CD8-positive, alpha-beta T cell (primary cell): ENCODE measurements at places on chromosomes 13 and 19.

DNA sequence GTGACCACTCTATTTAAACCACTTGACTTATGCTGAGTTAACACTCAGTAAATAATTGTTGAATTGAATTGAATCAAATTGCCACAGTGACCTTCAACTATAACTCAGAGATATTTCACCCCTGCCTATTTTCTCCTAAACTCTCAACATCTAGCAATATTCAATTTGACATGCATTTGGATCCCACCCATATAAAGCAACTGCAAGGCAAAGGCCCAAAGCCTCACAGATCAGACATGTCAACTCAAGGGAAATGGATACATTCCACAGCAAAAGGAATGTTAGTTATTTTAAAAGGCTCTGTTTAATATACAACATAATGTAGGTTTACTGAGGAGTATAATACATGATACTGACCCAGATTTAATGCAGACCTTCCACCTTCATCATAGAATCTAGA lies 107.4 kb downstream of the KCTD12 start:
- DNase-seq, result no peak

DNA sequence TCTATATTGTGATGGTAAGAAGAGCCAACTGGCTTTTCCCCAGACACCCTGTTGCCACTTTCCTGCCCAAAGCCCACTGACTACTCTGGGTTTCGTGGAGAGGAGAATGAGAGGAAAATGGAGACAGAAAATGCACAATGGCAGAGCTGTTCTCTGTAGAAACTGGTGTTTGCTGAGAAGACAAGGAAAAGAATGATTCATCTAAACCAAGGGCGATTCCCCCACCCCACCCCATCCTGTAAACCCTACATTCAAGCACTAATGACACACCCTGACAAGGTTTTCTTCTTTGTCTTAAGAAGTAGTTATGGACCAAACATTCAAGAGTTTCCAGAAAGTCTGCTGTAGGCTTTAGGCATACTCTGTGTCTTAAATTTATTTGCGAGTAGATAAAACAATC lies 68.8 kb downstream of the DOCK9 start:
- no peak for DNase-seq

DNA sequence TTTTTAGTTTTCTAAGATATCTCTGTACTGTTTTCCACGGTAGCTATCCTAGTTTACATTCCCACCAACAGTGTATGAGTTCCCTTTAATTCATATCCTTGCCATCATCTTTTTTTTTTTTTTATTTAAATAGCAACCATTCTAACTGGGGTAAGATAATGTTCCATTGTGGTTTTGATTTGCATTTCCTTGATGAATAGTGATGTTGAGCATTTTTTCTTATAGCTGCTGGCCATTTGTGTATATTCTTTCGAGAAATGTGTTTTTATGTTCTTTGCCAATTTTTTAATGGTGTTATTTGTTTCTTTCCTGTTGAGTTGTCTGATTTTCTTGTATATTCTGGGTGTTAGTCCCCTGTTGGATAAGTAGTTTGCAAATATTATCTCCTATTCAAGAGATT lies 454.8 kb downstream of the DACH1 start:
- no peak for DNase-seq

GRCh38 chr13:106752584-106753170 lies 184.7 kb upstream of the ARGLU1 start:
- DNase-seq, result no peak

GRCh38 chr13:28981530-28981929 lies 161.4 kb downstream of the MTUS2 start:
- DNase-seq, result no peak

DNA sequence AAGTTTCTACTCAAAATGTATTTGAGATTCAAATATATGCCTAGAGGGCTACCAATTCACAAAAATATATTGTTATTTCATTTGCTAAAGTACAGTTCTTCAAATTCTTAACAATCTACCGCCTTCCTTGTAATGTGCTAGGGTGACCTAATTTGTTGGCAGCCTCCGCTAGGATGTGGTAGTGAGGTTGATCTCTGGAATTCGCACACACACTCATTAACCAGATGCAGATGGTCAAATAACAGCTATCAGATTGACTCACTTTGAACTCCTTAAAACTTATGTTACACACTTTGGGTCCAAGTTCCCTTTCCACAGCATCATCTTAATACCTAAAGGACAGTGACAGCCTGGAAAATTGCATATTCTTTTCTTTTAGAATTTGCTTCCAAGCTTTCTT lies 367.3 kb downstream of the DCT start:
- DNase-seq, result no peak

GRCh38 chr13:78521091-78521490 lies 82.3 kb downstream of the POU4F1 start:
- no peak for DNase-seq

GRCh38 chr13:105914291-105915036 lies 621.0 kb downstream of the EFNB2 start:
- no peak for DNase-seq

DNA sequence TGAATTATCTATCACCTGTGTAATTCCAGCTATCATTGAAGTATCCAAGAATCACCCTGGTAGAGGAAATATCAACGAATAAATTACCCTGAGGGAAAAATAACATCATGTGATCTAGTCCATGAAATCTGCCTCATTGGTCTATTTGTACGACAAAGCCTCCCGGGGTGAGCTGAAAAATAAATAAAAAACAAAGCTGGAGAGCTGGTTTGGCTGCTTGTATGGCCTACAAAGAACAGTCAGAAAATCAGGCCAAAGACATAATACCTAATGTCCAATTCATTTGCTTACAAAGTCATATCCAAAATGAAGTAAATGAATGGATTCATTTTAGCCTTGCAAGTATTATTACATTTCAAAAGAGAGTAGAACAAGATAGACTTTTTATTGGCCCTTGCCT lies 449.9 kb downstream of the KLF12 start:
- no peak for DNase-seq

- no peak for DNase-seq
Measured at GRCh38 chr19:7734220-7735203, 2.6 kb upstream of the CLEC4G start.

DNA sequence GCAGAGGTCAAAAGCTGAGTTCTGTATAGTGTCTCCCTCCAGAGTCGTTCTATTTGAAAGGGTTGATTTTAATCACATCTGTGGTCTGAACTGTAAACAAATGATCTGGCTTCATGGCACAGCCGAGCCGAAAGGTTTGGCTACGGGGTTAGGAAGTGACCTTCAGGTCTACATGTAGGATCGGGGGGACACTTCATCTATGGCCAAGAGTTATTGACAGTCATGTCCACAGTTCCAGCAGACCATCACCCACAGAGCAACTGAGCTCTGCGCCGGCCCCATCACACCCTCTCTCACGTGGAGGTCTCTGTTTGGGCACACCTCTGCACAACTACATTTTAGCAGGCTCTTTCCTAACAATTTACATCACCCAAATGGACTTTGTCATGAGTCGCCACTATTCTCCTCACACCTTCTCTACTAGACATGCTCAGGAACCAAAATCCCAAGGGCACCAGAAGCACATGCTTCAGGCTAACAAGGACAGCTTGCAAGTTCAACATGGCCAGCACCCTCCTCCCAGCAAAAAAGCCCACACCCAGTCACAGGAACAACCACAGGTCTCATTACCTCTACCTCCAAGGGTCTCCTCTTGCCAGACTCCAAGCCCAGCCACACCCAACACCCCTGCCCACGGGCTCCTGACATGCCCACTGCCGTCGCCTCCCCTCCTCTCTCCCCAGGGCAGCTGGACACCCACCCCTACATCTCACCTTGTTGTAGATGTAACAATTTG lies 36.1 kb upstream of the EPHX3 start:
- DNase-seq, result no peak

GRCh38 chr19:49014123-49014869 lies 2.6 kb downstream of the LHB start:
- no peak for DNase-seq

DNA sequence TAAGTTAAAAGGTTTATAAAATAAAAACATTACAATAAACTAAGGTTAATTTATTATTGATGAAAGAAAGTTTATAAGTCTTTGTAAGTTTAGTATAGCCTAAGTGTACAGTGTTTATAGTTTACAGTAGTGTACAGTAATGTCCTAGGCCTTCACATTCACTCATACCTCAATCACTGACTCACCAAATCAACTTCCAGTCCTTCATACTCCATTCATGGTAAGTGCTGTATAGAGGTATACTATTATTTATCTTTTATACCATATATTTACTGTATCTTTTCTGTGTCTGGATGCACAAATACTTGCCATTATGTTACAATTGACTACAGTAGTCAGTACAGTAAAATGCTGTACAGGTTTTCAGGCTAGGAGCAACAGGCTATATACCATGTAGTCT lies 490.0 kb downstream of the GPC6 start:
- no peak for DNase-seq

DNA sequence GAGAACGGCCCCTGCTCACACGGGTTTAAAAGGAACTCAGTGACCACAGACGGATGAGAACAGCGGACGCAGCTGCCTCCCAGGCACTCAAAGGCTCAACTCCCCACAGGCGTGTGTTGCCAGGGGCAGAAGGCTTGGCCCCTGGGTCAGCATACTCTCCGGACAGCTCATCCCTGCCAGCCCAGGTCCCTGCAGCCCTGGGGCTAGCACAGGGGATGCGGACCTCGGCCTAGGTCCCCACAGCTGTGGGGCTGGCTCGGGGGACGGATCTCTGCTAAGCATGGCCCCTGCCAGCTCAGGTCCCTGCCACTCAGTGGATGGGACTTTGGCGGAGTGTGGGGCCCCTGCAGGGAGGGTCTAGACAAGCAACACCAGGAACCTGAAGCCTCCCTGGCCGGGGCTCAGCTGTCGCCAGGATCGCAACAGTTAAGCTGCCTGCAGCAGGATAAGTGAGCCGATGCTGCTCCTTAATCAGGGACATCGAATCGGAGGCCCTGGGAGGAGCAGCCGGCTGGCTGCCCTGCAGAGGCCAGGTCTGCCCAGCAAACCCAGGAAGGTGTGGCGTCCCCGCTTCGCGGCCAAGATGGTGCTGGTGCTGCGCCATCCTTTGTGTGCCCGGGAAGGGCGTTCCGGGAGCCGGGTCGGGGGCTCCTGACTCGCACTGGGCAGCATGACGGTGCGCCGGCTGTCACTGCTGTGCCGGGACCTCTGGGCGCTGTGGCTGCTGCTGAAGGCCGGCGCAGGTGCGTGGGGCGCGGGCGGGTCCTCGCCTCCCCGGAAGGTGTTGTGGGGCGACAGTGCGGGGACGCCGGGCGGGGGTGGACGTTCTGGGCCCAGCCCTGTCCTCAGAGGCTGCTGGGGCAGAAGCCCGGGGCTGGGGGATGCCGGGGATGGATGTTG lies 32.5 kb downstream of the MCF2L start:
- no peak for DNase-seq

- no peak for DNase-seq
Measured at GRCh38 chr13:109976206-109976997, 190.0 kb upstream of the IRS2 start.

DNA sequence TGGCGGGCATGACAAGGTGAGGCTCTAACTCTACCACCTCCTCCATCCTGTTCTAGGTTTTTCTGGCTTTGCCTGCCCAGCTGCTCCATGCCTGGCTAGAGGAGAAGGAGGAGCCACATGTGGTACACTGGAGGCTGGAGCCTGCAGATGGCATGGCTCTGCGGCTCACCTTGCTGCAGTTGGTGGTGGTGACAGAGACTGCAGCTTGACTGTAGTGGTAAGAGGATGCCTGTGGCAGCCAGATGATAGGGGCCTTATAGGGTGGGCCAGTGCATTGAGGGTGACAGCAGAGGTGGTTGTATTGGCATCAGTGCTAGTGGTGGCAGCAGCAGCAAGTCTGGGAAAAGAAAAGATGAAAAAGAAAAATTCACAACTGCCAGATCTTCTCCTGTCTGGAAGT lies 146.2 kb downstream of the TNFRSF19 start:
- DNase-seq, result no peak

DNA sequence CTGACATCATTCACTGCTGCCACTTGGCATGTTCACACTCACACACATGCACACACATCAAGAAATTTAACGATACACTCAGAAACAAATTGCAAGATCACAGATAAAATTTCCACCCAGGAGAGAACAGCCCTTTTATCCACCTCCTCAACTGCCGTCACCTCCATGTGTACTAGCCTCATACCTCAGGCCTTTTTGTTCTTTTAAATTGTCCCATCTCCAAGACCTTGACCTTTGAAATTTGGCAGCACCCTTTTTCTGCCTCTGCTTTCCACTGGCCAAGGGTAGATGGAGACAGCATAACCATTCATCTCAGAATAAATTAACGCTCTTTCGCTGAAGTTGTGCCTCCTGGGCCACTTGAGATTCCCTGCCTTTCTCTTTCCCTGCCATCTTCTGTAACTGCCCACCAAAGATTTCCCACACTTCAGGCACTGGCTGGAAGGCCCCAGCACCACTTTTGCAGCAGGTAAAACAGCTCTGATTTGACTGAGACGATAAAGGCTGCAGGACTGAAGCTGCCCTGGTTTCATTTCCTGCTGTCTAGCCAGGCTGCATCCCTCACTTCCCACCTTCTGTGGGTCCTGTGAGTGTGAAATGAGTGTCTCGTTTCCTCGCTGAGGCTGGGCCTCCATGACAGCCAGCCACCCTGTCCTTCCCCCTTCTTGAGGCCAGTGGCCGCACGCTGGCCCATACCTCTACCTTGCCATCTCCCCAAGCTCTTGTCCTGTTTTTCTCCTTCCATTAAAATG lies 39.3 kb downstream of the MBNL2 start:
- DNase-seq, result no peak

DNA sequence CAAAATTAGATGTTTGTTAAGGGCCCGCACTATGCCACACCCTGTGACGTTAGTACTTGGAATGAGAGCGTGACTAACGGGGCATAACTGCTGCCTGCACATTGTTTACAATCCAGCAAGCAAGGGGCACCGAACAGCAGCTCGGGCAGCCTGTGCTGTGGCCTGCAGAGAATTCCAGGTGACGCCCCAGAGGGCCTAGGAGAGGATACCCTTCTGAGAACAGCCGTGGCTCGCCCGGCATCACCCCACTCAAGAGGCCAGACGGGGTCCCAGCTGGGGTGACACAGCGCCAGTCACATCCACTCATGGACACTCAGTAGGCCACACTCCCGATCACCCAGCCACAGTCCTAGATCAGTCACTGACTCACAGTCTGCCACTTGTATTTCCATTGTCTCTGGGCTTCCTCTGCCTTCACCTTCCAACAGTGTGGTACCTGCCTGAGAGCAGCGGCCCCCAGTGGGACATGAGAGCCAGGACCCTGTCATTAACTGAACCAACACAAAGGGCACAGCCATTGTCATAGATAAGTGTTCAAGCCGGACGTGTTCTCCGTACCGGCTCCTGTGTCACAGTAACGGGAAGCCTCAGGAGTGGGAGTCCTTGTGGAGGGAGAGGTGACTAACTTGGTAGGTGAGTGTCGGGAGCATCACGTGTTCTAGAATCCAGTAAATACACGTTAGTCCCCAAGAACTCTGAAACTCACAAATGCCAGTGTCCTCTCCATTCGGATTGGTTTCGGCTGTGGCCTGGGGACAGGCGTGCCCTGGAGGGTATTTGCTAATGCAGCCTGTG lies 7.5 kb downstream of the ZNF331 start:
- DNase-seq, result no peak

GRCh38 chr19:51688671-51689571 lies 4.2 kb upstream of the SPACA6 start:
- no peak for DNase-seq

- no peak for DNase-seq
Measured at GRCh38 chr13:43154156-43154651, 130.8 kb downstream of the DNAJC15 start.

GRCh38 chr13:39768962-39769361 lies 113.5 kb downstream of the COG6 start:
- no peak for DNase-seq
